Amygdala (tissue), 56 donors: ENCODE measurements at places on chromosomes 4 and X.

- DNase-seq: no peak
These were observed 66.0 kb downstream of the FBXO8 start for GRCh38 chr4:174217273-174218126.

DNA sequence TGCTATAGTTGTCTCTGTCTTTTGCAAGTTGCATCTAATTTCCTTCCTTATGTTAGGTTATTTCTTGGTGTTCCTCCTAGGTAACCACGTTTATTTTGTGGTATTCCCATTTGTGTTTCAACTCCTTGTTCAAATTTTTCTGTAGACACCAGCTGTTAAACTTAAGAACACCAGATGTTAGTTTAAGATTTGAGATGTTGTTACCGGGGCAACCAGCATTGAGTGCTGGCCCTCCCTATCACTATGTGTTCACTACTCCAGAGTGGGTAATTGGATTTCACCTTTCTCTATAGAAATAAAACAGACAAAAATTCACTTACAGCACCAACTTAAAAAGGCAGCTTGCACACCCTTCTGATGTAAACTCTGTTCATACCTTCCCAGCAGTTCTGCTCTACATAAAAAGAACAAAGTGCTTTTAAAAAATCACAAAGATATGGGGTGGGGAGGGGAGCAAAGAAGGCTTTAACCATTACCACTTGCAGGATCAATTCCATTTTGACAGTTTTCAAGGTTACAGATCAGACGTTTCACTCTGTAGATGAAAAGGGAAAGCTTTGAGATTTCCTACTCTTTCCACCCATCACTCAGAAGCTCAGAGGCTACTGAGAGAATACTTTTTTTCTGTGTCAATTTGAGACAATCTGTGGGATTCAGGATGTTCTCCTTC, 82.9 kb downstream of the DKK2 start:
- DNase-seq: no peak

DNA sequence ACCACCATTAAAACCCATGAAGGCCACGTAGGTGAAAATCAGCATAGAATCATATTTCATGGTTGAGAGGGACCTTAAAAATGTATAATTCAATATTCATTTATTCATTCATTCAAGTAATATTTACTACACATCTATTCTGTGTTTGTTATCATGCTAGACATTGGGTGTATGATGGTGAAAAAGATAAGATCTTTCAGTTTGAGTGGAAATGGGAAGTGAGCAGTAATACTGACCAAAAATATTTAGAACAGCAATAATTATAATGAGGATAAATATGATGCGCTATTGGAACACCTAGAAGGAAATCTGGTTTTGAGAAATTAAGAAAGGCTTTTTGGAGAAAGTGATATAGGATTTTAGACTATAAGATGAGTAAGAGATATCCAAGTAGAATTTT, 28.0 kb downstream of the DKK2 start:
- DNase-seq: no peak

DNA sequence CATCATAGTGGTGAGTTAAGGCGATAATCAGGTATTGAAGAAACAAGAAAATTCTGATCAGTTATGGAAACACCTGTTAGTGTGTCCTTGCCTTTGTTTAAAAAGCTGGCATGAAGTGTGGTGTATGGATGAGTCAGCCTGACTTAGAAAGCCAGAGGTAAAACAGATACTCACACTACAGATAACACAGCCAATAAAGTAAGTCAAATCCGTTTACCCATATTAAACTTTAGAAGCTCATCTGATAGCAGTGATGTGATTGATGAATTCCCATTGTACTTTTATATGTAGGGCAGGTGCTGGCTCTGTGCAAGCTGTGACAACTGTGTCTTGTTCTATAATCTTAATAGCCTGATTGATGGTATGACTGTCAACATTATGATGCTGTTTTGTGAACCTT, 1392.7 kb upstream of the IGFBP7 start:
- DNase-seq: no peak

DNA sequence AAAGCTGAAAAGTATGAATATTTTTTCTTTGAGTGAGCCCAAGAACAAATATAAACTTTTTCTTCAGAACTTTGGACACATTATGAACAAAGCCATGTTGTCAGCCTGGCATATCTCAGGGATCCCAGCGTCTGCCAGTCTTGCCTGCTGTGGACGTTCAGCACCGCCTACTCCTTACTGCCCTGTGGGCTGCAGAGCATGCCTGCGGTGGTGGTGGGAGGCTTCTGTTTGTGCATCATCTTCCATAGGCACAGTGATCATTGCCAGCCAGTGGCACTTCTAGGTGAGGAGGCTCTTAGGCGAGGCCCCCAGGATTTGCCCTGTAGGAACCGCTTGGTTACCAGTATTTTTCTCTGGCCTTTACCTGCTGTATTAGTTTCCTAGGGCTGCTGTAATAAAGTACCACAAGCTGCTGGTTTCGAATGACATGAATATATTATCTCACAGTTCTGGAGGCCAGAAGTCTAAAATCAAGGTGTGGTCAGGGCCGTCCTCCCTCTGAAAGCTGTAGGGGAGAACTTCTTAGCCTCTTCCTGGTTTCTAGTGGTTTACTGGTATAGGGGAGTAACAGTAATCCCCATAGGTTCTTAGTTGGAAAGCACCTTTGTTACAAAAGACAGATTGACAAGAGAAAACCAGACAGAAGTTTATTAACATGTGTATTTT, 15.4 kb downstream of the ANXA3 start:
- DNase-seq: no peak

DNA sequence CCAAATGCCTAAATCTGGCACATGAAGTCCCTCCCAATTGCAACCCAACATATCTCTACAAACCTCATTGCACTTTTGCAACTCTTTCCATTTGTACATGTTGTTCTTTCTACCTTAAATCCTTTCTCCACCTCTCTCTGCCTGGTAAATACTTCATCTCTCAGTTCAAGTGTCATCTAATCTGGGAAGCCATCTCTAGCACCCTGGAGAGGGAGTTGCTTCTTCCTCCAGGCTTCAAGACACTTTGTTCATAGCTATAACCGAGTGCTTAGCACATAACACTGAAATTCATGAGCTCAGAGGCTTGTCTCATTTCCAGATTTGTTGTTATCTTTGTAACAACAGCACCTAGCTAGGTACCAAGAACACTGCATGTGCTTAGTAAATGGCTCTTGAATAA, 114.8 kb upstream of the NAP1L5 start:
- DNase-seq: no peak

- DNase-seq: no peak
These were observed 21.3 kb downstream of the RPGR start for GRCh38 chrX:38305971-38306370.

GRCh38 chr4:122728856-122729255, 3.6 kb upstream of the BBS12 start:
- DNase-seq: no peak

DNA sequence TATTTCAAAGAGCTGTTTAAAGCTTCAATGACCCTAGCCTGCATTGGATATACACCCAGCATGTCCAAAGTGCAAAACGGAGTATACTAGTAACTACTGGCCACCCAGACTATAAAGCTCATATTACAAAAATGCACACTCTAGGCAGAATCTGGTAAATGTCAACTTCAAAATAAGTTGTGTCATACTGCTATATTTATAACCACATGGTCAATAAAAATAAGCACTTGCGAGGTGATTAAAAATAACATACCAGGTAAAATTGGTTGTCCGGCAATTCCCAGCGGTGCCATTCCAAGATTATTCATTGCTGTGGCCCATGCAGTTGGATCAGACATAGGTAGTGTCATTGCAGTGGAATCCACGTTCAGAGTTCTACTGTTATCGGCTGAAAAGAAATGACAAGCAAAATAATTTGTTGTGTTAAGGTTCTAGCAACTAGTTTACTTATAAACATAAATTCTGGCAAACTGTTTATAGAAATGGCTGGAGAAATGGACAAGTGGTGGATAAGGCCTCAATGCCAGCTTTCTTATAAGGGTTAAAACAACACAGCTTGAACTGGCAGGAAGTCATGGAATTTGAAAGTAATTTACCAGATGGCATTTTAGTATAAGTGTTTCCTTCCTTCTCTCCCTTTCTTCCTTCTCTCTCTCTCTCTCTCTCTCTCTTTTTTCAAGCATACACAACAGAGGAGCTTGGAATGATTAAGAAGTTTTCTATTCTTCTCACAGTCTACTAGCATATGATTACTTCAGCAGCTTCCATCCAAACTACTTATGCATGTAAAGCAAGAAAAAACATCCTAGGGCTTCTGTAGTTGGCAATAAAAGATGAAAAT, 199.9 kb downstream of the ENOX2 start:
- no peak for DNase-seq

GRCh38 chrX:150567645-150568319, 639 bp upstream of the MTM1 start:
- DNase-seq: no peak

GRCh38 chr4:74038425-74039314, at the start of gene CXCL3:
Gene CXCL3 (minus strand): TSS chr4:74038689. CDS start chr4:74038611, 78 bp downstream.
- DNase-seq: peak; percentile 55

DNA sequence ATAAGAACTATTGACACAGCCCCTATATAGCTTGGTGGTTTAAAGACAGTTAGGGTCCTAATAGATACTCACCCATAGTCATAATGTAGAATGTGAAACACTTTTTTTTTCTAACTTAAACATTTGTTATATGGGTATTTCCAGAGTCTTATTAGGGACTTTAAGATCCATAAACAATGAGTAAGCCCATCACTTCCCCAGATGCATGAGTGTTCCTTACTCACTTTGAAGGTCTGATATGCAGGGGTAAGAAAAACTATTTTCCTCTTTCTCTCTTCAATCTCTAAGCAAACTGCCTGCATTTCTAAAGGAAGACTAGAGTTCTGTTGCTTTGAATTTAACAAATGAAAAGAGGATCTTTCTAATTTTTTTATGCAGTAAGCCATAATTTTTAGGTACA, 443.6 kb upstream of the PITX2 start:
- no peak for DNase-seq

- no peak for DNase-seq
These were observed 409 bp upstream of the MPP1 start for GRCh38 chrX:154805696-154806091.

- DNase-seq: no peak
These were observed 15.6 kb downstream of the FAM53A start for GRCh38 chr4:1668488-1668840.

DNA sequence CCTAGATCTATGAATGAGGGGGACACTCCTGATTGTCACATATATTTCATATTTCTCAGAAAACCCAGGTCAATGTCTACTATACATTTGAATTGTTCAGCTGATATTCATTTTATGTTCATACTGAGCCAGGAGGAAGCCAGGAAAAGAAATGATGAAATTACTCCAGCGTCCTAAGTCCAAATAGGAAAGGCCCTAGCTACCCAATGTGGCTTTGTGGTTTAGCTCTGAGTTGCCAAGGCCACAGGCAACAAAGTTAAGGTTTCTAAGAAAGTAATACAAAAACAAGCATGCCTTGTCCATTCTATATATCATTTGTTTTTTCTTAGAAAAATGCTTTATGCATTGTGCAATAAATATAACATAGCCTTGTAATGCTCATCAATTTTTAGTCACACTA, 4.5 kb upstream of the CSN2 start:
- DNase-seq: no peak

DNA sequence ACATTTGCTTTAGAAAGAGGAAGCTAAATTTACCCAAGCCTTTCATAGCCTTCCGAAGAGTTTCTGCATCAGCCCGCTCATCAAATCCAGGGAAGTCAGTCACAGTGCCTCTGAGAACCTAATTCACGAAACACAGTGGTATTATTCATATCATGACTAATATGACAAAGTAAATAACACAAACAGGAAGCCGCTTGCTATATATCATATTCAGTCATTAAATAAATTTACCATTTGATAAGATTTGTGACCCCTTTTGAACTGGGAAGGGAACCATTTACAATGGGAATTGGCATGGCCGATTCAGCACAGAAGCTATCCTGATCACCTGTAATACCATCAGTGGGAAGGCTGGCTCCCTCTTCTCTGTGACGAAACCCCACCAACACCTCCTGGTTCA, 10.5 kb downstream of the ANXA5 start:
- no peak for DNase-seq

- DNase-seq: no peak
These were observed 78.7 kb downstream of the RBM47 start for GRCh38 chr4:40550948-40551462.

GRCh38 chr4:184196730-184197385, 20.8 kb downstream of the ENPP6 start:
- DNase-seq: no peak

- no peak for DNase-seq
These were observed 50.1 kb upstream of the CRMP1 start for GRCh38 chr4:5942947-5943346.

DNA sequence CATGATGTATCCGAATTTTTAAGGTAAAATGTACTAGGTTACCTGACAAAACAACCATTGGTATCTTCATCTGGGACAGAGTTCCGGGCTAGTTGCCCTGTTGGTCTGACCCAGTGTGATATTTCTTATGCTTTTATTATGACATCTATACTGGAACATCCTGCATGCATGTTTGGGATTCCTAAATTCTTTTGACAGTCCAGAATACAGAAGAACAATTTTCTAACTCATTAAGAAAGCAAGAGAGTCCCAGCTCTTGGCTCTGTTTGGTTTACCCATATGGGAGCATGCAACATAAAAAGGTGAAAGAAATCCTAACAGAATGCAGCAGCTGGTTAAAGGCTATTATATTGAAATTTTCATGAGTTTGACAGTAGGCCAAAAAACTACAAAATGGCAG, 247.7 kb upstream of the FTHL17 start:
- no peak for DNase-seq

- no peak for DNase-seq
These were observed 51.7 kb upstream of the ATP8A1 start for GRCh38 chr4:42708625-42709024.

DNA sequence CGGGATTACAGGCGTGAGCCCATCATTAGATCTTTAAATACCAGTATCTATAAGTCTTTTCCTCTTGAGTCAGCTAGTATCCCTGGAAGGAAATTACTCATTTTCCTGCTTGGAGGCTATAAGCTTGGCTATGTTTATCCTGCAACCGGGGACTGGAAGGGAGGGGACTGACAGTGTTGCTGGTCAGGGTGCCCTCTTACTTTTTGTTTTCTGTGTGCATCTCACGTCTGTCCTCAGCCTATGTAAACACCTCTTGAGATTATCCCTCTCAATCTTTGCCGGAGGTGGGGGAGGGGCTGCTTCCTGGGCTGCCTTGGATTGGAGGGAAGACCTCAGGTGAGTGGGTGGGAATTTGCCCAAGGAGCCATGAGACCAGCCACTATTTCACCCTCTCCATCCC, 37.0 kb downstream of the HTT start:
- no peak for DNase-seq
